ENCODE measurements at places on chromosomes 5 and 9. TPM values are rescaled to one million over a fixed set of nuclear protein-coding genes. Genes with fewer than 3 reads are reported as not detected.

DNA sequence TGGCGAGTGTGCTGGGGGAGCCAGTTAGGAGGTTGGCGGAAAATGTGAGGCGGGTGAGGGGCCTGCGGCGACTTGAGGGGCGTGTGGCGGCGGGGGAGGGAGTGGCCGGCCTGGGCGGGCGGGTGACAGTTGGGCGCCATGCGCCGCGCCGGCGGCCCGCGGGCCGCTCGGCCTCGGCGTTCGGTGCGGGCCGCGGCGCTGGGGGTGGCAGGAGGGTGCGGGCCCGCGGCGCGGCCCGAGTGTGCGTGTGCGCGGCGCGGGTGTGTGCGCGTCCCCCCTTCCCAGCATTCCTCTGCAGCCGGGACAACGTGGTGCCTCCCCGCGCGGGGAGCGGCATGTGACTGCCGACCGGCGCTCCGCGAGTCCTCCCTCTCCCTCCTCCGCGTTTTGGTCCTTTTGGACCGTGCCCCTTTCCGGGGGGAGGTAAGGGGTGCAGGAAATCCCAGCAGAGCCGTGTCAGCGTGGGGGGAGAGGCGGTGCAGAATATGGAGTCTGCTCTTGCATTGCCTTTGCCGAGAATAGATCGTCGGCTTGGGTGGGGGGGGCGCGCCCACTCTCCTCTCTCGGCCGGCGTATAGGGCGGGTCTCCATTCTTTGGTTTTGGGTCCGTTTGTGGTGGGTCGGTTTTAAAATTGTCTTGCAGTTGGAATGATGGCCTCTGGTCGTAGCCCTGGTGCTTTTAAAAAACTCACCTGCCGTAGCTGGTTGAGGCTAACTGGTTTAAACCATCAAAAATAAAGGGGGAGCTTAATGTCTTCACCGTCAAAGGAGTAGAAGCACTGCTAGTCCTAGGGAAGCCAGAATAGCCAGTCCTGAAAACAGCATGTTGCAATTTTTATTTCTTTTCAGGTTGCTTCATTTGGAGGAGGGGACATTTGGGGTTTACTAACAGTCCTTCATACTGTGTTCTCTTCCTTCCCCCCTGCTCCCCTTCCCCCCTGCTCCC, 2.0 kb downstream of the LARP1 start:
- DNase-seq, result peak; percentile 44

- no peak for DNase-seq
These were observed 234.4 kb upstream of the GAS1 start for GRCh38 chr9:87181670-87182069.

DNA sequence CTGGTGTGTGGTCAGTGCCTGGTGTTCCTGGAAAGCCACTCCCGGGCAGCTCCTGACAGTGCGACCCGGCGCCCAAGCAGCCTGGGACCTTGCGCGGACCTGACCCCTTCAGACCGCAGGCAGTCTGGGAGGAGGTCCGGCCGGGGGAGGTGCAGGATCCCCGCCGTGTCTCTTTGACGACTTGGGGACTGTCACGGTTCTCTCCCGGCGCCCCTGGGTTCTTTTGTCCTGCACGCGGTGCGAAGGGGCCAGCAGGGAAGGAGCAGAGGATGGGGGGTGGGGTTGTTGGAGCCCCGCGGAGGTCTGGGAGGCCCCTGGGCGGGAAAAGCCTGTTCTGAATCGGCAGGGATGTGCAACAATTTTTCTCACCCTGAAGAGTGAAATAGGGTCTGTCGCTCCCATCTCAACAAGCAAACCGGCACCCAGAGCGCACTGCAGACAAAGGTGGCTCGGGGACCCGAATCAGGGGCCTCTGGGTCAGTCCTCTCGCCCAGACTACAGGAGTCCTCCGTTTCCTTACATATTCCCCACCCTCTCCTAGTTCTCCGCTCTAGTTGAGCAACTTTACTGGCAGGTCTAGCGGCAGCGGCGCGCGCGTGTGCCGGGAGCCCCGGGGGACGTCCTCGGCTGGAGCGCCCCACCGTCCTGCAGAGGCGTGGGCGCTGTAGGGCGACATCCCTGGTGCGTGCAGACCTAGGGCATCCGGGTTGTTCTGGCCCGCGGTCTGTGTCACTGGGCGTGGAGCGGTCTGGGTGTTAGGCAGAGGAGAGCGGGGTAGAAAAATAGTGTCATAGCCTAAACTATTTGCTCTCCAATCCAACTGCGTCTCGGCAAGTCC, 1.2 kb downstream of the VCAN start:
- DNase-seq, result peak; percentile 83

GRCh38 chr5:141637767-141638419, 1.1 kb downstream of the RELL2 start:
- peak; percentile 78 for DNase-seq

- no peak for DNase-seq
These were observed 99.0 kb downstream of the TRIM36 start for GRCh38 chr5:115070737-115071136.

- DNase-seq, result no peak
These were observed 195.0 kb downstream of the IRX2 start for GRCh38 chr5:2556375-2556966.

DNA sequence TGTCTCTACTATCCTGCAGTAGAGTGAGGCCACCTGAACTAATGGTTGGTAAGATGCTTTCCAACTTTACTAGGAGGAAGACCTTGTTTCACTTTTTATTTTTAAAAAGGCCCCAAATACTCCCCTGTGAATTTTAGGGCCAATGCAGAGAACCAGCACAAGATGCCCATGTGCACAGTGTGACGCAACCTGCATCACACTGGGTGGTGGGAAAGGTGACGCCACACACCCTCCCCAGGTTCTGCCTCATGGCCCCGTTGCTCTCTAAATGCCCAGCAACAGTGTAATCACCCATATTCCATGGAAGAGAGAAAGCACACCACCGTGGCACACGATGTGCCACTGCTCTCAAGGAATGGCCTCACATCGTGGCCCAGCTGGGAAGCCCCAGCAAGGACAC, 6.4 kb downstream of the SURF4 start:
- DNase-seq, result no peak

DNA sequence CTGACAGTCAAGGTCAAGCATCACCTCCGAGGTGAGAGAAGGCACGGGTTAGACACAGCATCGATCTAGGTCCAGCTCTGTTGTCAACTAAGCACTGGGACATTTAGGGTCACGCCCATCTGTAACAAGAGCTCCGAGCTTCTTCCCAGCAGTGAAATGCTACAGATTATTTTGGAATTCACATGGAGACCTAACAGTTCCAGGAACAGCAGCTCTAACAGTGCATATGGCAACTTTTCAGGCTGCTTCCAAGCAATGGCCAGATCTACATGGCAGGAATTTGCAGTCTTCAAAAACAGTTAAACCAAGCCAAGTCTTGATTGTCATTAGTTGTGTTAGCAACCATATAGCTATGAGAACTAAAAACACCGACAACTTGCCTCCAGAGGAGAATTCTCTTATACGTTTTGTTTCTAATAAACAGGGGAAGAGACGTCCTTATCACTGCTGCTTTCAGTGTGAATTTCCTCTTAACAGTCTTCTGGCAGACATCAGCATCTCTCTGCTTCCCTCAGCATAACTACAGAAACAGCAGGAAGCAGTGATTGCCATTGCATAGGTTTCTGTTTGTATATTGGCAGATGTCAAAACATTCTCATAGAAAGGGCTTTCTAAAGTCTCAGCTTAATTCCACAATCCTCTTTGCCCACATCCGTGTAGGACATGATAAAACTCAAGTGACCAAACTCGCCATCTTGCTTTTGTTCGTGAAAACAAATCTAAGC, 242.1 kb upstream of the DAPK1 start:
- no peak for DNase-seq

GRCh38 chr9:77916410-77916819, 115.2 kb downstream of the GNAQ start:
- peak; percentile 47 for DNase-seq

DNA sequence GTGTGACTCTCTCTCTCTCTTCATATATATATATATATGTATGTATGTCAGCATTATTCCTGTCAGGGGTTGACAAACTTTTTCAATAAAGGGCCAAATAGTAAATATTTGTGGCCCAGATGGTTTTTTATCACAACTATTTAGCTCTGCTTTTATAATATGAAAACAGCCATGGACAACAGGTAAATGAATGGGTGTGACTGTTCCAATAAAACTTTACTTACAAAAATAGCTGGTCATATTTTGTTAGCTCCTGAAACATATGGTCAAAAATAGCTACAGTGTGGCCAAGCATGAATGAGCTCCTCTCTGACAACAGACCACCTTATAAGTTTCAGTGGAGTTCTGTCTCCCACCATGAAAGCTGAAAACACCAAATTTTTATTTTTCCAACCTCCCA, 21.6 kb downstream of the RAPGEF6 start:
- DNase-seq, result no peak

DNA sequence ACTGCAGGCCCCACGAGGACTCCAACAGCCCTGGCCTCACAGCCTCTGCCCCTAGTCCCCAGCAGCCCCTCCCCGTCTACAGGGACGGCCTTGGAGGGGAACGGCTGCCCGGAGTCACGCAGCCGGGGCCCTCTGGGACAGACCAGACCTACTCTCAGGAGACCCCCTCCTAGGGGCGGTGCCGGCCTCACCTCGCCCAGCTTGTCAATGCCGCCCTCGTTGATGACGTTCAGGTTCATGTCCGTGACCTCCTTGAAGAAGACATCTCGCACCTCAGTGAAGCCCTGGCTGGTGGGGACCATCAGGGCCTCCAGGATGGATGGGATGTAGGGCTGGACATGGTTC, 58.6 kb downstream of the LRSAM1 start:
- no peak for DNase-seq

DNA sequence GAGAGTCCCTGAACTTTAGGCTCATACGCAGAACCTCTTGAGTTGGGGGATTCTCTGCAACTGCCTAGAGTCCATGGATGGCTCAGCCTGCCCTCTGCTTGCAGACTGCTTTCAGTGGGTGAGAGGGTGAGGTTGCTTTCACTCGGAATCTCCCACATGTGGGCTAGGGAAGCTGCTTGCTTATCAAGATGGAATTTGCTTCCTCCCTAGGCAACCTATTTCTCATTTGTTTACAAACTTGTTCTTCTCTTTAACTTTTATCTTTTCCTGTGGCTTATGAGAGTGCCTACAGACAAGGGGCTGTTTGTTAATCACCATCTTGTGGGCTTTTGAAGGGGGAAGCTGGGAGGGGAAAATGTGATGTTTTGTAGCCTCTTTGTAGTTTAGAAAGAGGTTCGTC, 10.0 kb downstream of the TLE4 start:
- DNase-seq, result no peak

GRCh38 chr5:65862384-65862783, 64.0 kb upstream of the ERBIN start:
- no peak for DNase-seq

CCL27 gene
- not detected for total RNA-seq

MRPS30 gene
- 48.0 TPM for total RNA-seq

QRFP gene
- total RNA-seq, result not detected

All from kidney (tissue), 22 donors.